HAP-1 (cell line): ENCODE measurements at places on chromosomes 6 and 20.
A peak's percentile ranks its signal among the peaks of the same experiment; 100 is the strongest.

DNA sequence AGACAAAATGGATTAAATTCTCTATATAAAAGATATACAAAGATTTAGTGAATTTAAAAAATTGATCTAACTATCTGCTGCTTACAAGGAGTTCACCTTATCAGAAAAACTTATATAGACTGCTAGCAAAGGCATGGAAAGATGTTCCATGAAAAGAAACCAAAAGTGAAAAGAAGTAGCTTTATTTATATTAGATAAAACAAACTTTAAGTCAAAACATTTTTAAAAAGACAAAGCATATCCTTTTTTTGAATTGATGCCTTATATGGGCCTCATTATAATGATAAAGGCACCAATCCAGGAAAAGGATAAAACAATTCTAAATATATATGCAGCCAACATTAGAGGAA, 334.2 kb downstream of the MEI4 start:
- no peak for DNase-seq

GRCh38 chr6:157211603-157212455, 111.5 kb downstream of the TMEM242 start:
- peak; percentile 6 for DNase-seq

DNA sequence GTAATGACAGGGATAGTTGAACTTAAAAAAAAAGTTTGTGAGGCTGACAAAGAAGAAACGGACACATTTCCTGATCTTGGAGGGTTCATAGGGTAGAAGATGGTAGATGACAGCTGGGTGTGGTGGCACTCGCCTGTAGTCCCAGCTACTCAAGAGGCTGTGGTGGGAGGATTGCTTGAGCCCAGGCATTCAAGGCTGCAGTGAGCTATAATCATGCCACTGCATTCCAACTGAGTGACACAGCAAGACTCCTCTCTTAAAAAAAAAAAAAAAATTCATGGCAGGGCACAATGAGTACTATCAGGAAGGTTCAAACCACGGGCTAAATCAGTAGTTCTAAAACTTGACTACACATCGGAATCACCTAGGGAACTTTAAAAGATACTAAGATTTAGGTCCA, 2.0 kb upstream of the MICA start:
- no peak for DNase-seq

DNA sequence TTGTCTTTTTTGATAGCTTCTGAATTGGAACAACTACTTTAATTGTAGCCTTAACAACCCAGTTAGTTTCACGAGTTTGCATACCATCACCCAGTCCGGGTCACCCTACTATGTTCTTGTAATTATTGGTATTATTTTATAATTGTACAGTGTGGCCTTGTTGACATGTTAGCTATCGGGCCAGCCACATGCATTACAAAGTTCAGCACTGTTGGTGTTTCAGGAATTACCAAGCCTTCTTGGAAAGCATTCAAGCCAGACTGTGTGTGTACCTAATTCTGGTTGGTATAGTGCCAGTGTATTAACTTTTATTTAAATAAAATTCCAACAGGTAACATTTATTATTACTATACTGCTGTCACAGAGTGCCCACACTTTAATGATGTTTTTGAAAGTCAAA, 150.9 kb downstream of the JARID2 start:
- DNase-seq, result no peak

DNA sequence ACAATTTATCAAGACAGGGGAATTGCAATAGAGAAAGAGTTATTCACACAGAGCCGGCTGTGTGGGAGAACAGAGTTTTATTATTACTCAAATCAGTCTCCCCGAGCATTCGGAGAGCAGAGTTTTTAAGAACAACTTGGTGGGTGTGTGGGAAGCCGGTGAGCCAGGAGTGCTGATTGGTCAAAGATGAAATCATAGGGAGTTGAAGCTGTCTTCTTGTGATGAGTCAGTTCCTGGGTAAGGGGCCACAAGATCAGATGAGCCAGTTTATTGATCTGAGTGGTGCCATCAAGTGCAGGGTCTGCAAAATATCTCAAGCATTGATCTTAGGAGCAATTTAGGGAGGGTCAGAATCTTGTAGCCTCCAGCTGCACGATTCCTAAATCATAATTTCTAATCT, 50.0 kb upstream of the ECI2 start:
- no peak for DNase-seq

GRCh38 chr6:44892579-44892978, 435.6 kb upstream of the RUNX2 start:
- DNase-seq, result no peak

GRCh38 chr6:162730502-162730901, 2.7 kb downstream of the PACRG start:
- DNase-seq, result no peak

DNA sequence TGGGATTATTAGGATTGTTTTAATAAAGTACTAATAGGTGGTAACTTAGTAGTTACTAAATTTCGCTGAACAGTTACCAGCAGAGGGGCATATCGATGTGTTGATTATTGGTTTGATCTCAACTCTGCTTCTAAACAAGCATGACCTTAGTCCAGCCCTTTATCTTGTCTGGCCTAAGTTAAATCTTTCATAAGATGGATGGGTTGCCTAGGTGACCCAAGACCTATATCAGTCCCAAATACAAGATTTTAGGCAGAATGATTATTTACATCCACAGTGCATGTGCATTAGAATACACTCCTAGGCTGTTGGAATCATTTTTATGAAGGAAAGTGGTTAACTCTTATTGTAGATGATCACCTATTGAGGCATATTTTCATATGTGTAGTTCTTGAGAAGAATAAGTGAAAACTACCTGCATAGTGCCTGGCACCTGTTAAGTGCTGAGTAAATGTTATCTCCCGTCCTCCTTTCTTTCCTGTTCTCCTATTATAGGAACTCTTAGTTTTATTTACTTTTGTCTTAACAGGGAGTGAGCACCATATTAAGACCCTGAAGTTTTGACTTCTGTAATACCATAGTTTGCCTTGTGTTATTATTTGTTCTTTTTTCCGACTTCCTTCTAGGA, 1.1 kb downstream of the HSF2 start:
- no peak for DNase-seq

- DNase-seq, result no peak
Measured at GRCh38 chr6:6942831-6943230, 164.9 kb upstream of the RREB1 start.

- peak; percentile 74 for DNase-seq
Measured at GRCh38 chr20:4076671-4077070, 61.3 kb upstream of the RNF24 start.

- no peak for DNase-seq
Measured at GRCh38 chr20:32165836-32166545, 41.6 kb downstream of the PLAGL2 start.

DNA sequence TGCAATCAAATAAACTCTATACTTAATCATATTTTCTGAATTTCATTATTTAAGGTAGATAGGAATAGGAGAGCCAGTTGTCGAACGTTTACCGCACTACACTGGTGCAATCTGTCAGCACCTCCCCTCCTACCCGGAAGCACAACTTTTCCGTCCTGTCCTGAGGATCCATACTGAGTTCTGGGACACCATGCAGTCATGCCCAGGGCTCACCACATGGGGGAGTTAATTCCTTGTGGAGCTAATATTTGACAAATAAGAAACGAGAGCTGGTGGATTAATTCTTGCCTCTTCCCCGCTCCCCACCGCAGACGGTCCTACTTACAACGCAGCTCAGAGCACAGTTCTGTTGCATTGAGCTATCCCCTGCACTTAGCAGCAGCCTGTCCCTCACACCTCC, 107.7 kb upstream of the RALGAPA2 start:
- peak; percentile 70 for DNase-seq

DNA sequence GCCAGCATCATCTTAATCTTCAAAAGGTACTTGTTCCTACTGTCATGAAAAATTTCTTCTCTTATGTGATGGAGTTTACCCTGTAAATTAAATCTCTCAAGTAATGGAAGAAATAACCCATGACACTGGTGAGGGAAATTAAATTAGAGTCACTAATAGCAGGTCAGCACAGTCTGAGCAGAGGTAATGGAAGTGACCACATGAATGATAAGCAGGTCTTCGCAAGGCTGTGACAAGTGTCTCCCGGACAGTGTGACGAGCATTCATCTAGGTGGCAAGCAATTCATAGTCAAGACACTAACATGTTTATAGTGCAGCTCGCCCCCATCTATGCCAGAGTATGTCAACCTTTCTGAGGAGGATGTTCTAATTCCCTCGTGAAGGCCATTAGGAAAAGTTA, 249.2 kb downstream of the FRK start:
- DNase-seq, result no peak

- no peak for DNase-seq
Measured at GRCh38 chr6:112408522-112408921, 61.4 kb downstream of the RFPL4B start.

- peak; percentile 66 for DNase-seq
Measured at GRCh38 chr6:1792989-1793388, 183.3 kb downstream of the FOXC1 start.

- no peak for DNase-seq
Measured at GRCh38 chr6:161439093-161439492, 165.2 kb upstream of the AGPAT4 start.

- no peak for DNase-seq
Measured at GRCh38 chr6:35161776-35162607, 20.9 kb upstream of the TCP11 start.

GRCh38 chr6:130788954-130789353, 38.3 kb upstream of the SMLR1 start:
- DNase-seq, result no peak

GRCh38 chr6:29737707-29738630, 14.7 kb downstream of the HLA-F start:
- DNase-seq, result peak; percentile 70

DNA sequence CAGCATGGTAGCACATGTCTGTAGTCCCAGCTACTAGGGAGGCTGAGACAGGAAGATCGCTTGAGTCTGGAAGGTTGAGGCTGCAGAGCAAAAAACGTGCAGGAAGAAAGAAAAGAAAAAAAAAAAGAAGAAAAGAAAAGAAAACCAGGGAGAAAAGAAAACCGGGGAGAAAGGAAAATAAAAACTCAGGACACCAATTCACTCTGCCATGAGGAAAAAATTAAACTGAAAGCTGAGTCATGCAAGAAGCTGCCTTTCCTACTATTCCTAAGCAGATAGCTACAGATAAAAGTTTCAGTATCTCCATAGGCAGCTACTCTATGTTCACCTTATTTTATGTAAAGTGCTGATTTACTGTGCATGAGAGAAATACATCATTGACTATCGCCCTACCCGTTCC, 10.5 kb downstream of the PTGIS start:
- DNase-seq, result no peak

- no peak for DNase-seq
Measured at GRCh38 chr6:143929975-143930374, 65.7 kb downstream of the ZC2HC1B start.

DNA sequence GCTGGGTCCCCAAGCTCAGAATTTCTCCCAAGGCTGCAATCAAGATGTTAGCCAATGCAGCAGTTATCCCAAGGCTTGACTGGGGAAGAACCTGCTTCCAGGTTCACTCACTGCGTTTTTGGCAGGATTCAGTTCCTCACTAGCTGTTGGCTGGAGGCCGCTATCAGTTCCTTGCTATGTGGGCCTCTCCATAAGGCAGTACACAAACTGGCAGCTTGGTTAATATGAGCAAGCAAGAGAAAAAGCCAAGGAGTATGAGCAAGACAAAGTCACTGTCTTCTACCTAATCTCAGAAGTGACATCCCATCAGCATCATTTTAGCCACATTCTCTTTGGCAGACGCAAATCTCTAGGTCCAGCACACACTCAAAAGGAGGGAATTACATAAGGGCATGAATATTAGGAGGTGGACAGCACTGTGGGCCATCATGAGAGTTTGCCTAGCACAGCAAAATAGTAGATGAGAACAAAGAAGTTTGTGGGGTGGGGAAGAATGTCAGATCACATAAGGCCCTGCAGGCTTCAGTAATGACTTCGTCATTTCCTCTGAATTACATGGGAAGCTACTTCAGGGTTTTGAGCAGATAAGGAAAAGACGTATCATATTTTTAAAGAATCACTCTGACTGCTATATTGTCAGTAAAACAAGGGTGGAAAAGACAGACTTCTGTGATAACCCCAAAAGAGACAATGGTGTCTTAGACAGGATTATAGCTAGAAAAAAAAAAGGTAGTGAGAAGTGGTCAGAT, 25.5 kb downstream of the LMBRD1 start:
- no peak for DNase-seq

DNA sequence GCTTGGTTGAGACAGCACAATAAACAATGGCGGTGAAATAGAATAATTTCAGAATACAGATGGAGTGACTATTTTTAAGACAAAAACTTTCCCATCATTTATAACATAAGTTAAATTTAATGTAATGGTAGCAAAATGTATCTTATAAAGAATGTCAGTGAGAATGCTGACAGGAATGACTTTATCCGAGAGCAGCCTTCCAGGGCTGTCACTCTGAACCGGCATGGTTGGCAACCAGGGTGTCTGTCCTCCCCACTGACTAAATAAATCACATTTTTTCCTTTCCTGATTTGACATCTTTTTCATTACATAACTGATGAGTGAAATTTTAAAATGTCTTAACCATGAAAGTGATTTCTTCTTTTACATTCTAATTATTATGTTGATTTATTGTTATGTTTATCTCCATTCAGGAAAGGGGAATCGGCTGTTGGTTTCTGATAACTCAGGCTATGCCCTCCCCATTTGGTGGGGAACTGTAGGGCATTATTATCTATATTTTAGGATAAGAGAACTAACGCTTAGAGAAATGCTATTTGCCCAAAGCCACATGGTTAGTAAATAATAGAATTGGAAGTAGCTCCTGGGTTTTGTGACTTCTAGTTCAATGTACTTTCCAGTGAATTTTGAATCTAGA, 109.2 kb upstream of the OGFRL1 start:
- DNase-seq, result no peak

DNA sequence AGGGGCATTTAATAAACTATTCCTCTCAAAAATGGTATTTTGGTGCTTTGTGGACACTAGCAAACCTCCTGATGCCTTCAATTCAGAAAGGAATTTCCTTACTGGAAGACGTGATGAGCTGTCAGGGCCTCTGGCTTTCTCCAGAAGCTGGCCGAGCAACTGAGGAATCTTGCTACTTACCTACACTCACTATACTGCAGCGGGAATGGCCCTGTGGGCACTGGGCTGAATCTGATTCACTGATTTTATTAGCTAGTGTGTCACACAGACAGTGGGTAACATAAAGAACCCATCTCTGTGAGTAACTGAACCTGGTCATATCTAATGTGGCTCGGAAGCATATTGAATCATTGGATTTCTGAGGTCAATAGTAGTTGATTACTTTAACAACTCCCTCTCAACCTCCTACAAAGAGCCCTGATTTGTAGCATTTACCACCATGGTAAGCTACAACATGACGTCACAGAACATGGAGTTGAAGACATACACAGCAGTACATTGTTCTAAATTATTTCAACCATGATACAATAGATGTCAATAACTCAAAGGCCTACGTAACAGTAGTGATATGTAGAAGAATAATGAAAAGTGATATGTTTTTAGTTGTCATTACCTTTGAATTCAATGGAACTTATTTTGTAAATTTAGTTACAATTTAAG, 232.1 kb downstream of the SYNE1 start:
- no peak for DNase-seq

- DNase-seq, result no peak
Measured at GRCh38 chr6:40347571-40348011, 239.6 kb downstream of the LRFN2 start.

DNA sequence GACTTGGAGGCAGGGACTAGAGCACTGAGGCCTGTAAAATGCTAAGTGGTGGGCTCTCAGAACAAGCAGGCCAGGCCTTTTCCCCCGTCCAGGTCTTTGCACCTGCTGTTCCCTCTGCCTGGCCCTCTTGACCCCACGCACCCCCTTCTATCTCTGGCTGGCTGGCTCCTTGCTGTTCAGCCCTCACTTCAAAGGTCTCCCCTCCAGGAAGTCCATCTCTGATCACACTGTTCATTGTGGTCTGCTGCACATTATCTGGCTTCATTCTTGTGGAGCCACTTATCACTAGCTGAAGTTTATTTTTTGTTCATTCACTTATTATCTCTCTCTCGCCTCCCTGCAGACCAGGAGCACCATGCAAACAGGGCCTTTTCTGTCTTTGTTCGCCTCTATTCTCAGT, 24.5 kb downstream of the SLC13A3 start:
- DNase-seq, result no peak
